ENCODE measurements at places on chromosomes 5 and 9.

DNA sequence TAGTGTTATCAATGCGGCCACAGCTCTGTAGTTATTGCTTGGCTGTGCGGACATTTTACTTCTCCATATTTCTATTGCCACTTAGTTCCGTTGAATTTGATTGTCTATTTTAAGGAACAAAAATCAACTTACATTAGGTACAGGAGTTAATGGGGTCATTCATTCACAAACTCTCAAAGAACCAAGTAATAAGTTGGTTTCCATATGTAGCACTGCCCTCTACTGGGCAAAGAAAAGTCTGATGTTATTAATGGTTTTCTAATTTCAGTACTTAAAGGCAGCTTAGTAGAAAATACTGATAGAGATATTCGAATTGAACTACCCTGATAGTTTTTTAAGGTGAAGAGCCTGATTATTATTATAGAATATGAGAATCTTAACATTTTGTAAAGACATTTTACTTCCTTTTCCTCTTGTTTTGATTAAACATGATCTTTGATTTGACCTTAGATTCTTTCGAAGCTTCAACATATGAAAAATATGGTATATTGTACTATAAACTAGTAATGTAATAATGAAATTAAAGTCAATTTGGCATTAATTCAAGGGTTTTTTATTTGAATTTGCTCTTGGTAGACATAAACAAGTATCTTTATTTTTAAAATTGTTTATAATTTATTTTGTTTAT, 119.5 kb upstream of the CTNND2 start:
- peak; percentile 57 for DNase-seq

DNA sequence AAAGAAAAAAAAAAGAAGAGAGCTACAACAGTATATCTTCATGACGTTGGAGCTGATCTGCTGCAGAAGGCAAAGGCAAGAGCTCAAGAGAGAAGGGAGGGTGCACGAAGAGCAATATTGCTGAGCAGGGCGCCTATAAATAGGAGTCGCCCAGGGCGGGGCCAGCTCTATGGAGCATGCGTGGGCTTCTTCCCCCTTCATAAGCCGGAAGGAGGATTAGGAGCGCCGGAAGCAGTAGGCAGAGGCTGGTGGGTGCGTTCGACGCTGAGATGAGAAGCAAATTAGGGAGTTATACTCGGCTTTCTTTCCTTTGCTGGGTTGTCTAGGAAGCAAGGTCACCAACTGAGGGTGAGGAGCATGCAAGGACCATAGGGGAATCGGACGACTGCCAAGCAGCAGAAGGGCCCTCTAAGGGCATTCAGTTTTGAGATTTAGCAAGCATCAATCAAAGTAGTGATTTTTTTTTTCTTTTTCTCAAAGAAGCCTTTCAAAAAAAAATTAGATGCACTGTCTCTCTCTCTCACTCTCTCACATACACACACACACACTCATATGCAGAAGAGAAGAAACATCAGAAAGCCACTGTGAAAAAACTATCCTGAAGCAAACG, 496.7 kb downstream of the ENC1 start:
- no peak for DNase-seq

DNA sequence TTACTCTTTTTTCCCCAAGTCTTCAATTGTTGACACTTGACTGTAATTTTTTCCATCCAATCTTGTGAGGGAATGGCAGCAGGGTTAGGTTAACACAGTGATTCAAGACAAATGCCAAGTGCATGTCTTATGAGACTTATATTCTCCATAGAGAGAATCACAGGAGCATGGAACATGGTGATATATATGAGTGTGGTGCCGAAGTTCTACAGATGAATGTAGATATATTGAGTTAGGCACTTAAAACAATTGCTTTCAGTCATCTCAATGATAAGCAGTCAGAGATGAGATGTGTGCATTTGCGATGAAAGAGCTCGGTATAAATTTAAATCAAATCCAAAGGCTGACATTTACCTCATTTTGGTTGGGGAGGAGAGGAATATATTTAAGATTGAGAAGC, 211.2 kb downstream of the CDH10 start:
- DNase-seq: no peak

GRCh38 chr9:136512651-136513071, 29.8 kb upstream of the SEC16A start:
- DNase-seq: peak; percentile 45

DNA sequence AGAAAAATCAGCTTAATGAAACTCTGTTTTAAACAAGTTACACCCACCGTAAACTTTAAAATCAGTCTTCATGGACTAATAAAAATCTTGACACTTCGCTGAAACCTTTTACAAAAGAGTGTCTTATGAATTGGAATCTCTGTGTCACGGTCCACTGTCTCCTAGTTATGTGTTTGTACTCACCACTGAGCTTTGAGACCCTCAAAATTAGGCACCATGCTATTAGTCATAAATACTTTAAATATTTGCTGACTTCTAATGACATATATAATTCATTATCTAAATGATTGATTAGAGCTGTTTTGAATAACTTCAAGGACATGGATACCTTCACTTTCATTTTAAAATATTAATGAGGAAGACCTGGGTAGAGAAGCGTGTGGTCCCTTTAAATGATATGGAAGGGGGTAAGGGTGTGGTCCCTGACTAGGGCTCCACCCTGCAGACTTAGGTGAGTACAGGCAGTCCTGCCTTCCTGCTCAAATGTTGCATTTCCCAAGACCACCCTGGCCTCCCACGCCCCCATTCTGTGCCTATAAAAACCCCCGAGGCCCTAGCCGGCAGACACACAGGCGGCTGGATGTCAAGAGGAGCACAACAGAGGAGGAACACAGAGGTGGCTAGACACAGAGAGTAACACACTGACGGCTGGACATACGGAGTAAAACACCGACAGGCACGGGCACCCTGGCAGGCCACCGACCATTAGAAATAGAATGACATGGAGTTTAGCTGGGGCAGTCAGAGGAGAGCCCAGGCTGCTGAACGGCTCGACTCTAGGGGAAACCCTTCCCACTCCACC, 179.0 kb upstream of the CDH9 start:
- no peak for DNase-seq

DNA sequence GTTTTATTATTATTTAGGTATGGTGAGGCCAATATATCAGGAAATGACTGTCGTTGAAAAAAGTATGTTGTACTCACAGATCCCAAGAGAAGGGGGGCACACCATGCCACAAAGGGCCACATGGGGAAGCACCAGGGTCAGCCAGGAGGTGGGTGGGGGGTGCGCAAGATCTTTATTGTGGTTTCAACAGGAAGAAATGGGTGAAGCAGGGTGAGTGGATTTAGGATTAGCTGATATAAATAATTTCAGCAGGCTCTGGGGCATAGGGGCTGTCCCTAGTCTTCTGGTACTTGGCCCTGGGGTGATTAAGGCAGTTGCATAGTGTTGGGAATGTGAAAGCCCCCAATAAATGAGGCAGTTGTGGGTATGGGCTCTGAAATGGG, 8.6 kb downstream of the PDCD1LG2 start:
- DNase-seq: no peak

DNA sequence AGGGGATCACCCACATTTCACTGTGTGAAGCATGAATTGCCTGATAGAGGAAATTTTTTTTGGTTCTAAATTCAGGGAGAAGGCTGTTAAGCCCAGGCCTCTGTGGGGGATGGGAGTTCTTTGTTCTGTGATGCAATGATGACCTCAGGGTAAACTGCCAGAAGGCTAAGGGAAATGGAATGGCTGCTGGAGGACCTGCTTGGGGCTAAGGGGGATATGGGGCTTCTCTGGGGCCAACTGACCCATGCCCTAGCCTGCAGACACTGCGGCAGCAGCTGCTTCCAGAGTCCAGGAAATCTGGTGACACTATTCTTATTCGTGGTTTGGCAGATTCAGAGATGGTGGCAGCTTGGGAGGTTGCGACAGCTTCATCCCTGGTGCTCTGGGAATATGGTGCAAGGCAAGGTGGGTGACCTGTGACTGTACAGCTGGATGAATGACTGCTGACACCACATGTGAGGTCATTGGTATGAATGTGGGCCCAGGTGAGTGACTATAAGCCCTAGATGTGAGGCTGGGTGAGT, 30.3 kb downstream of the VCP start:
- DNase-seq: peak; percentile 33

DNA sequence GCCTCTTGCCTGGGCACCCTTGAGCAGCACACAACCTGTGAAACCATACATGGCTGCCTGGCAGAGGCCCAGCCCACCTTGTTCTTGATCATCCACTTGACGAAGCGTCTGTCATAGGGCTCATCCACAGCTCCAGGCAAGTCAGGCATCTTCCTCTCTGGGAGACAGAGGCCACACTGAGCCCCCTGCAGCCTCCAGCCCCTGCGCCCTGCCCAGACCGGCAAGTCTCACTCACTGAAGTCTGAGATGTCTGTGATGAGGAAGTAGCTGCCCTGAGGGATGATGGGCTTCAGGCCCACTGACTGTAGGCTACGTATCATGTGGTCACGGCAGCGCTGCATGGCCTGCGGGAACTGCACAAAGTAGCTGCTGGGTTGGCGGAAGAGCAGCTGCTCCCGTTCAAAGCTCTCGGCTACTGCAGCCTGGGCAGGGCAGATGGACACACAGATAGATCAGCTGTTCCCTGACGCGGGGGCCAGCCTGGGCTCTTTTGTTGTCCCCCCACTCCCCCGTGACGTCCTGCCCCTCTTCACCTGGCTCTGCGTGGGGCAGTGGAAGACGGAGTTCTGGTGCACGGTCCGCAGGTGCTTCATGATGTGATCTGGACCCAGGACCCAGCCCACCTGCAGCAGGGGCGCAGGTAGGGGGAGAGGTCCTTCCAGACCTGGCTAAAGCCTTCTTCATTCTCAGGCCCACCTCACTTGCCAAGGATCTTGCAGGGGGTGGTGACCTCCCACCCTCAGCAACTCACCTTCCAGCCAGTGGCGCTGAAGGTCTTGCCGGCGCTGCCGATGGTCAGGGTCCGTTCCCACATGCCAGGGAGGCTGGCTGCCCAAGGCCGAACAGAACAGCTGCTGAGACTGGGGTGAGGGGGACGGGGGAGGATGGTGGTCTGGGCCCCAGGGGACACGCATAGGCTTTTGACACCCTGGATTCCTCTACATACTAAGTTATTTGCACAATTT, 5.9 kb upstream of the SPOUT1 start:
- DNase-seq: no peak

DNA sequence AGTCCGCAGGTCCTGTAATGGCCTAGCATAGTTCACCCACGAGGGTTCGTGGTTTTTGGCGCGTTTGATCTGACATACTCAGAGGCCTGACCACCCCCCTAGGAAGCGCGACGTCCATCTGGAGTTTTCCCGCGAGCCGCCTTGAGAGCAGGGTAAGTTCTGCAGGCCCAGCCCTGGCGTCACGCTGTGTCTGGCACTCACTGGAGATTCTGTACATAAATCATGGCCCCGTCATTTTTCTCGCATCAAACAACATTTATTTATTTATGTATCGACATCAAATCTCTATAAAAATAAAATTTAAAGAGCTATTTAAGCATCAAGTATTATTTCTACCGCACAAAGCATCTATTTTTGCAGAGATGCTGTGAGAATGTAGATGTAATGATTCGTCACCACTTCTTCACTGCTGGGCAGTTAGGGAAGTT, 437 bp upstream of the TRIM41 start:
- peak; percentile 70 for DNase-seq

DNA sequence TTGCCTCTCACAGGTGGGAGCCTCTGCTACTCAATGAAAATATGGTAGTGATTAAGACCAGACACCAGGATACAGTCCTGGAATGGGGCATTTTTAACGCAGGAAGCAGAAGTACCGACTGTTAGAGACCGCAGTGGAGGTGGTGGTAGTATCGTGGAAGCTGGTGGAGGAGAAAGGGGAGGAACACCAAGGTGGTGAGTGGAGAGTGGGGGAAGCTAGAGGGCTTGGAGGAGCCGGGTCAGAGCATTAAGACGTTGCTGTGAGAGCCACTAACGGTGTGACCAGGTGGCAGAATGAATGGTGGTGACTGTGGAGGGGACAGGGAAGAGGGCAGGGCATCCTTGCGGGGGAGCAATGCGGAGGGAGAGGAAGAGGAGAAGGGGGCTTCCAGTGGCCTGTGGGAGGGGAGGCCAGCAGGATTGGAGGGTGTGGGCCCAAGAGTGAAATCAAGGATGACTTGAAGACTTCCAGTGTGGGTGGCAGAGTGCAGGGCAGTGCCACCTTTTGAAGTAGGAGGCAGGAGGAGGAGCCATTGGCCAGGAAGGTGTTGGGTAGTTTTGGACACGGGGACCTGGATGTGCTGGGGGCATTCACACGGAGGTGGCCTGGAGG, 1.6 kb upstream of the UBAC1 start:
- DNase-seq: peak; percentile 35

DNA sequence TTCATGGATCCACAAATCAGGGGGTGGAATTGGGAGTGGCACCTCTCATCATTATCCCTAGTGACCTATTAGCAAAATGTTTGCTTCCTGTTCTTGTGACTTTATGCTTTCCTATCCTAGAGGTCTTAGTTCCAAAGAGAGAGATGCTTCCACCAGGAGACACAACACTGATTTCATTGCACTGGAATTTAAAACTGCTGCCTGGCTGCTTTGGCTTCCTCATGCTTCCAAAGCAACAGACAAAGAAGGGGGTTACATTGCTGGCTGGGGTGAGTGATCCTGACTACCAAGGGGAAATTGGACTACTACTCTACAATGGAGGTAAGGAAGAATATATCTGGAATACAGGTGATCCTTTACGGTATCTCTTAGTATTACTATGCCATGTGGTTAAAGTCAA, 69.2 kb upstream of the SH3GL2 start:
- no peak for DNase-seq

DNA sequence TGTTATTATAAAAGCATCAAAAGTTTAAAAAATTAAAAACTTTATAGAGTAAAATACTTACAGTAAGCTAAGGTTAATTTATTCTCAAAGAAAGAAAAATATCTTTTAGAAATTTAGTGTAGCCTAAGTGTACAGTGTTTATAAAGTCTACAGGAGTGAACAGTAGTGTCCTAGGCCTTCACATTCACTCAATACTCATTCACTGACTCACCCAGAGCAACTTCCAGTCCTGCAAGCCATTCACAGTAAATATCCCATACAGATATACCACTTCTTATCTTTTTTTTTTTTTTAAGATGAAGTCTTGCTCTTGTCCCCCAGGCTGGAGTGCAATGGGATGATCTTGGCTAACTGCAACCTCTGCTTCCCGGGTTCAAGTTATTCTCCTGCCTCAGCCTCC, 73.1 kb upstream of the FST start:
- no peak for DNase-seq

DNA sequence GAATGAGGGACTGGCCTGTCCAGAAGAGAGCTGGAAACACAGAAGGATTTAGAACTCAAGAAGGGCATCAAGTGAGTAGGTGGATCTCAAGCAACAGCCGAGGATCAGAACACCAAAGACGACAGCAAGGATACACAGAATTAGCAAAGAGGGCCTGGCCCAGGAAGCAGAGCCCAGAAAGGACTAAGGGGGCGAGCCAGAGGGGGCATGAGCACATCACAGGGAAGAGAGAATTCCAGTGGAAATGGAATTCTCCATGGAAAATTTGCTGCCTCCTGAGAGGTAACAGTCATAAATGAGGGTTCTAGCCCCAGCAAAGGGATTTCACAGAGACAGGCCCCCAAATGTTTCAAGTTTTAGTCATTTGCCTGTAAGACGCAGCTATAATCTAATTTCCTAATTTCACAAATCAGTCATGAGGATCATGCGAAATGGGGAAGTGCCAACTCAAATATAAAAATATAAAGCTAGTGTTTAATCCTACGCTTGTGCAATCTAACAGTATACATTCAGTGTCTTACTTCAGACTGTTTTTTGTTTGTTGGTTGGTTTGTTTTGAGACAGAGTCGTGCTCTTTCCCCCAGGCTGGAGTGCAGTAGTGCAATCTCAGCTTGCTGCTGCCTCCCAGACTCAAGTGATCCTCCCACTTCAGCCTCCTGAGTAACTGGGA, 46.7 kb downstream of the FNBP1 start:
- DNase-seq: peak; percentile 74

- DNase-seq: no peak
Observed at GRCh38 chr9:116716438-116716837, 29.3 kb downstream of the TRIM32 start.
